ENCODE measurements at places on chromosomes 16 and 17.

DNA sequence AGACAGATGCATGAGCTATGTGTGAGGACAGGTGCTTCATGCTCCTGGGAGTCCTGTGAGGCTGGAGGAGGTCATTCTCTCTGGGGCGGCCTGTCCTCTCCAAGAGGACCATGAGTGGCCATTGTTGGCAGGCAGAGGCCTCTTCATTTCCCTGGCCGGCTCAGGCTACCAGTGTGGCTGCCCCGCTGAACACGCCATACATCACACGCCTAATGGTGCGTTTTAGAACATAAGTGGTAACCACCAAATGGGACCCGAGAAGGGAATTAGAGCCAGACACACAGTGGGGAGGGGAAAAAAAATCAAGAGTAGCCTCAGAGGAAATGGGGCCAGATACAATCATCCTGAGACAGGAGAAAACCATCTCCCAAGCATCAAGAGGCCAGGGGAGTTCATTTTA, 140.0 kb downstream of the SPACA3 start:
- DNase-seq, result no peak

GRCh38 chr17:79984877-79985276, 50.8 kb downstream of the TBC1D16 start:
- no peak for DNase-seq

DNA sequence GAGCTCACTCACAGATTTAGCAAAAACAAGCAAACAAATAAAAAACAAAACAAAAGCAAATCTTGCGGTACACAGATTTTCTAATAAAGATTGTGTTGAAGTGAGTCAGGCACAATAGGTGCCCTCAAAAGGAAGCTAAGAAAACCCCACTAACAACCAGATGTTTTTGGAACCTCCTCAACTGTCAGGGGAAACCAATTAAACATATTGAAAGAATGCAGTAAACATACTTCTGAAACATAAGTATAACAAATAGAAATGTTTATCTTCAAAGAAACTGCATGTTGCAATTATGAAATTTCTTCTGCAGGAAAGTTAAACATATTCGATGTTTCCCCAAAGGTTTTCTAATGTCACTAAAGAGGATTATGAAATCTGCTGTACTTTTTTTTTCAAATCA, 110.5 kb upstream of the CORO6 start:
- no peak for DNase-seq

- no peak for DNase-seq
Observed at GRCh38 chr16:70453892-70454221, 538 bp upstream of the FCSK start.

DNA sequence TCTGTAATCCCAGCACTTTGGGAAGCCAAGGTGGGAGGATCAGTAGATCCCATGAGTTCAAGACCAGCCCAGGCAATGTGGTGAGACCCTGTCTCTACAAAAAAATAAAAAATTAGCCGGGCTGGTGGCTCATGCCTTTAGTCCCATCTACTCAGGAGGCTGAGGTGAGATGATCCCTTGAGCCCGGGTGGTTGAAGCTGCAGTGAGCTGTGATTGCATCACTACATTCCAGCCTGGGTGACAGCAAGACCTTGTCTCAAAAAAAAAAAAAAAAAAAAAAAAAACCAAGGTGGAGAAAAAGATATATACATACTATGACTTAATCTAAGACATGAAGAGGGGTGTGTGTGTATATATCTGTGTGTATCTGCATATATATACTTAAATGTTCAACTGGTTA, 26.7 kb downstream of the BBS2 start:
- DNase-seq, result no peak

GRCh38 chr17:81306491-81306890, 11.4 kb upstream of the SLC38A10 start:
- no peak for DNase-seq

GRCh38 chr16:17850581-17851250, 380.0 kb upstream of the XYLT1 start:
- DNase-seq, result no peak

GRCh38 chr17:55426851-55427586, 5.4 kb upstream of the MMD start:
- DNase-seq, result no peak

DNA sequence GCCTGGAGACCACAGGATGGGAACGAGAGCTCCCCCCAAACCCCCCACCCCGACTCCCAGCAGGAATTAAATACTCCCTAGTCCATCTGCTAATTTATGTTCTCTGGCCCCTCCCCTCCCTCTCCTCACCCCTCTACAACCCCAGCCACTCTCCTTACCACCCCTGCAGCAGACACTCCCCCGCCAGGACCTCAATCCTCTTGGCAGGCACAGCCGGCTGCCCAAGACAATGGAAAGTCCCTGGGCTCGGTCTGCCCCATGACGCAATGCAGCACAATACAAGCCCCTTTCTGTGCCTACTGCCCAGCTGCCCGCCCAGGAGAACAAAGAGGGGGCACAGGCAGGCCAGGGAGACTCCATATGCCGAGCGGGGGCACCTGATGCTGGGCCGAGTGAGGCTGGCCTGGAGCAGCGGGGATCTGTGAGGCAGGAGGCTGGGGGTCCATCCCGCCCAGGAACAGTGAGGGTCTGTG, 30.3 kb upstream of the CDC42EP4 start:
- no peak for DNase-seq

- DNase-seq, result no peak
Observed at GRCh38 chr17:28141313-28141712, 98.8 kb downstream of the NLK start.
